ENCODE measurements at places on chromosomes 4 and X.

GRCh38 chr4:84511703-84512102, 12.6 kb upstream of the NKX6-1 start:
- H3K36me3 ChIP-seq, result peaks cover 6% of the 10 kb centered on the region
- peaks cover 64% of the 10 kb centered on the region for H3K27me3 ChIP-seq
- no peaks in the 10 kb centered on the region for H3K4me1 ChIP-seq

DNA sequence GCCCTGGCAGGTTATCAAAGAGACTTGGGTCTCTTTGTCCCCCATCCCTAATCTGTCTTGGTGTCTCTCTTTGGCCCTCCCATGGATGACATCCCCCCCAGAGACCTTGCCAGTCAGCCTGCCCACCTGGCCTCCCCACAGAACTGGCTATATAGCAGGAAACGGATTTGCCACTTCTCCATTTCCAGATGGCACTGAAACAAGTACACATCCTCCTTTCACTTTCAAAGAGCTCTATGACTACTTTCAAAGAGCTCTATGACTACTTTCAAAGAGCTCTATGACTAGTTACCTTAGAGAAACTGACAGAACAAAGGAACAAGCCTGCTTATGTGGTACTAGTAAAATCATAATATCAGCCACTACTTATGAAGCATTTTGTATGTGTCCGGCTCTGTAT, 175.3 kb downstream of the MAML3 start:
- H3K4me3 ChIP-seq, result peak overlapping the region; percentile 7
- no peak for DNase-seq
- H3K4me1 ChIP-seq, result peaks cover 8% of the 10 kb centered on the region
- H3K27ac ChIP-seq, result no peak overlapping the region
- H3K36me3 ChIP-seq, result no peaks in the 10 kb centered on the region
- no peaks in the 10 kb centered on the region for H3K27me3 ChIP-seq

GRCh38 chrX:112067601-112068000, 15.0 kb downstream of the TRPC5 start:
- no peaks in the 10 kb centered on the region for H3K27me3 ChIP-seq
- no peak overlapping the region for H3K27ac ChIP-seq
- no peak for DNase-seq
- H3K36me3 ChIP-seq, result no peaks in the 10 kb centered on the region

DNA sequence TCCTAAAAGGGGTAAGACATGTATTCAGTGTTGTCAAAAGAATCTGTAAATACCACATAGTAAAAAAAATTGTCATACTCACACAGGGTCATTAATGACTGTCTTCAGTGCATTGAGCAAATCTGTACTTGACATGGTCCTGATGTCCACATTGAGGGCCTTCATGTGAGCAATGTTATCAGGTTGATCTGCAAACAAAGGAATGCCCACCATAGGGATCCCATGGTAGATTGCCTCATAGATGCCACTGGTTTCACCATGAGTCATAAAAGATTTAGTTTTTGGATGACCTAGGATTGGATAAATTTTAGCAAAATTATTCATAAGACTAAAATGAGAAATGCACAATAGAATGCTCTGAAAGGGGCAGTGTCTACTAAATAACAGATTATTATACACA, 38.1 kb upstream of the UGT2B15 start:
- DNase-seq, result no peak
- no peaks in the 10 kb centered on the region for H3K4me1 ChIP-seq
- no peak overlapping the region for H3K27ac ChIP-seq
- no peaks in the 10 kb centered on the region for H3K27me3 ChIP-seq
- no peaks in the 10 kb centered on the region for H3K36me3 ChIP-seq
- no peak overlapping the region for H3K4me3 ChIP-seq
